HepG2 (cell line): ENCODE measurements at places on chromosomes 7 and 10. TPM values are rescaled to one million over a fixed set of nuclear protein-coding genes. Genes with fewer than 3 reads are reported as not detected.

The AKR1C4 gene
- total RNA-seq, result 0.18 and 0.28 TPM in 2 replicates

The CLRN3 gene
- total RNA-seq, result not detected in 2 replicates

The EPHB4 gene
- 43.7 and 69.6 TPM in 2 replicates for total RNA-seq

- no peaks in the 10 kb centered on the region for H3K4me1 ChIP-seq
- DNase-seq, result no peak
- H3K36me3 ChIP-seq, result no peaks in the 10 kb centered on the region
- H3K27me3 ChIP-seq, result no peaks in the 10 kb centered on the region
- H3K4me3 ChIP-seq, result no peak overlapping the region
- no peak overlapping the region for H3K27ac ChIP-seq
These were observed 21.3 kb downstream of the RP9 start for GRCh38 chr7:33087858-33088257.

- no peak overlapping the region for H3K4me3 ChIP-seq
- no peak for DNase-seq
- peaks cover under 1% of the 10 kb centered on the region for H3K27me3 ChIP-seq
- H3K36me3 ChIP-seq, result no peaks in the 10 kb centered on the region
- H3K4me1 ChIP-seq, result peaks cover 9% of the 10 kb centered on the region; the same call in 1 of the 2 replicates
These were observed 16.5 kb upstream of the FXYD4 start for GRCh38 chr10:43354879-43355380.

- no peaks in the 10 kb centered on the region for H3K4me1 ChIP-seq
- no peaks in the 10 kb centered on the region for H3K36me3 ChIP-seq
- no peak overlapping the region for H3K4me3 ChIP-seq
- no peak for DNase-seq
- peaks cover 8% of the 10 kb centered on the region; the same call in 1 of the 3 replicates for H3K27me3 ChIP-seq
- H3K27ac ChIP-seq, result no peak overlapping the region
These were observed 291.4 kb downstream of the SFMBT2 start for GRCh38 chr10:7119325-7120015.

DNA sequence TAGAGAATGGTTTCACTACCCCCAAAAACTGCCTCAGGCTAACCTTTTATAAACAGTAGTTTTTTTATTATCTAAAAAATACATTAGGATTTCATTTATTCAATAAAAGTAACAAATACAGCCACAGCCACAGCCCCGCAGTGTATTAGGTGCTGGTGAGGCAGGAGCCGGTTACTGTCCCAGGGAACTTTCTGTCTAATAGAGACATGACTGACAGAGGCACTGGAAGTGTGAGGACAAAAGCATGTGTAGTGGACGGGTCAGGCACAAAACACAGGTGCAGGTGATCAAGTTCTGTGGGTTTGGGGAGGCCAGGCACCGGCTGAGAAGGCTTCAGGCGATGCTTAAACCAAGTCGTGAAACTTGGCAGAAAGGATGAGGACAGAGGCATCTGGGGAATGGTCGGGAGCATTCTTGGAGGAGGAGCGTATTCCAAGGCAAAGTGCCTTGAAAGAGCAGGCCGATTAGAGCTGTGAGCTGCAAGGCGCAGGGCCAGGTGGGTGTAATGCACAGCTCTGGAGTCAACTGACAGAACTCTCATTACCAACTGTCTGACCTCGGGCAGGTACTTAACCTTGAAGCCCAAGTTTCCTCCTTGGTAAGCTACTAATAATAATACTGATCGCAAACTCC is 138.2 kb downstream of the USP6NL start:
- H3K4me3 ChIP-seq, result no peak overlapping the region
- no peak overlapping the region for H3K27ac ChIP-seq
- H3K27me3 ChIP-seq, result no peaks in the 10 kb centered on the region

GRCh38 chr7:141014125-141014523 is 628 bp downstream of the MRPS33 start:
- peaks cover 11% of the 10 kb centered on the region; the same call in 1 of the 3 replicates for H3K36me3 ChIP-seq
- no peak for DNase-seq

GRCh38 chr10:69217119-69217754 is 2.9 kb upstream of the HKDC1 start:
- no peak overlapping the region for H3K4me3 ChIP-seq
- DNase-seq, result peak; percentile 34
- no peaks in the 10 kb centered on the region for H3K36me3 ChIP-seq
- no peak overlapping the region for H3K27ac ChIP-seq
- no peaks in the 10 kb centered on the region for H3K27me3 ChIP-seq

DNA sequence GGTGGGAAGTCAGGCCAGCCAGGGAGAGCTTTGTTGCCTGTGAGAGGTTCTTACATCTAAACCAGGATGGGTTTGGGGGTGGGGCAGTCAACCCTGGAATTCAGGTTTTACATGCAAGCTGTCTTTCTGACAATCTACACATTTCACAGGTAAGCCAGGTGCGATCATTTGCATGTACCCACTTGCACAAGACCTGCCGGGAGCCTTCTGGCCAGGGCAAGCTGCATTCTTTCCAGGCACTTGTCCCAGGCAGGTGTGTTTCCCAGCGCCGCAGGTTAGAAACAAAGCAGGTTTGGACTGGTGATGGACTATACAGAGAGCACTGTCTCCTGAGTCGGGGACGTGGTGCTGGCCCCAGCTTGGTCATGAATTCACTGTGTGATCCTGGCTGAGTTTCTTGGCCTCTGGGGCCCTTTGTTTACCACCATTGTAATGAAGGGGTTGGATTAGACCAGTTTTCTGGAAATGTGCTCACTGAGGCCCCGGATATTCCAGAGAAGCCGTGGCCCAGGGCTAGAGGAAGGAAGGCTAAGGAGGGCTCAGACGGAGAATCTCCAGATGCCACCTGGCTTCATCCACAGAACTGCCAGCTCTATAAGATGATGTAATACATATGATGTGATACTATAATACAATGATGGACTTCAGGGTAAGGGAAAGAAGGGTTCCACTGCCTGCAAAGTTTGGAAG is 205.2 kb upstream of the SVIL start:
- H3K4me1 ChIP-seq, result peaks cover 19% of the 10 kb centered on the region
- no peaks in the 10 kb centered on the region; the same call in 1 of the 3 replicates for H3K27me3 ChIP-seq
- no peaks in the 10 kb centered on the region for H3K36me3 ChIP-seq

- peak; percentile 45 for DNase-seq
- no peak overlapping the region for H3K27ac ChIP-seq
- no peaks in the 10 kb centered on the region for H3K36me3 ChIP-seq
- no peak overlapping the region for H3K4me3 ChIP-seq
These were observed 30.2 kb upstream of the NUB1 start for GRCh38 chr7:151311294-151311864.

DNA sequence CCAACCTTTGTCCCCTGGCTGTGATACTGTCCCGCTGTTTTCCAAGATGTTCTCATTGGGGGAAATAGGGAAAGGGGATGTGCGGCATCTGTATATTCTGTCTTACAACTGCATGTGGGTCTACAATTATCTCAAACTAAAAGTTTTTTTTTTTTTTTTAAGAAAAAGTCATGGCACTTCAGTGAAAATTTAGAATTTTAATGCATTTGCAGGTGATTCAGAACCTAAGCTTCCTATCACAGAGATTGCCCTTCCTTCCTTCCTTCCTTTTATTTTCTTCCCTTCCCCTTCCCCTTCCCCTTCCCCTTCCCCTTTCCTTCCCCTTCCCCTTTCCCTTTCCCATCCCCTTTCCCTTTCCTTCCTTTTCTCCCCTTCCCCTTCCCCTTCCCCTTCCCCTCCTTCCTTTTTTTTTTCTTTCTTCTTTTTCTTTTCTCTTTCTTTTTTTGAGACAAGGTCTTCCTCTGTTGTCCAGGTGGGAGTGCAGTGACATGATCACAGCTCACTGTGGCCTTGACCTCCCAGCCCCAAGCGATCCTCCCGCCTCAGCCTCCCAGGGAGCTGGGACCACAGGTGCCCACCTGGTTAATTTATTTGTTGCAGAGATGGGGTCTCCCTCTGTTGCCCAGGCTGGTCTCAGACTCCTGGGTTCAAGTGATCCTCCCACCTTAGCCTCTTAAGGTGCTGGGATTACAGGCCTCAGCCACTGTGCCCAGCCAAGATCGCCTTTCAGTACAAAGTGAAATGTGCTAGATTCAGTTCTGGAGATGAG is 32.0 kb downstream of the JAKMIP3 start:
- peaks cover 45% of the 10 kb centered on the region for H3K4me1 ChIP-seq
- no peak for DNase-seq
- no peaks in the 10 kb centered on the region for H3K36me3 ChIP-seq
- no peak overlapping the region for H3K27ac ChIP-seq
- H3K4me3 ChIP-seq, result no peak overlapping the region

GRCh38 chr7:134936893-134937510 is 49.3 kb upstream of the AGBL3 start:
- H3K36me3 ChIP-seq, result peaks cover 27% of the 10 kb centered on the region
- no peak for DNase-seq
- H3K27me3 ChIP-seq, result no peaks in the 10 kb centered on the region

DNA sequence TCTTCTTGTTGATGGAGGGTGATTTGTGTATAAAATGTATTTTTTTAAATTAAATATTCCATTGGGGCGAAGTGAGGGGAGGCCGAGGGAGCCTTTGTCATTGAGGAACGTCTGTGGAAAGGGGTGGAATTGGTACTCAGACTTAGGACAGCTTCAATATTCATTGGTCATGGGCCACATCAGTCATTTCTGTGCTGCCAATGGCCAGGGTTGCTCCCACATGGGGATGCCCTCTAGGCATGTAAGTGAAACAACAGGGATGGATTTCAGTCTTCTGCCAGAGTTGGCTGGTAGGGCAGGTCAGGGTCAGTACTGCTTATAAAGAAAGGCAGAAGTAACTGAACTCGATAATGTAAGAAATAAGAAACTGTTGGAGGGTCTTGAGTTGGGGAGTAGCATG is 47.2 kb downstream of the NEURL1 start:
- H3K36me3 ChIP-seq, result no peaks in the 10 kb centered on the region
- no peak overlapping the region for H3K4me3 ChIP-seq

DNA sequence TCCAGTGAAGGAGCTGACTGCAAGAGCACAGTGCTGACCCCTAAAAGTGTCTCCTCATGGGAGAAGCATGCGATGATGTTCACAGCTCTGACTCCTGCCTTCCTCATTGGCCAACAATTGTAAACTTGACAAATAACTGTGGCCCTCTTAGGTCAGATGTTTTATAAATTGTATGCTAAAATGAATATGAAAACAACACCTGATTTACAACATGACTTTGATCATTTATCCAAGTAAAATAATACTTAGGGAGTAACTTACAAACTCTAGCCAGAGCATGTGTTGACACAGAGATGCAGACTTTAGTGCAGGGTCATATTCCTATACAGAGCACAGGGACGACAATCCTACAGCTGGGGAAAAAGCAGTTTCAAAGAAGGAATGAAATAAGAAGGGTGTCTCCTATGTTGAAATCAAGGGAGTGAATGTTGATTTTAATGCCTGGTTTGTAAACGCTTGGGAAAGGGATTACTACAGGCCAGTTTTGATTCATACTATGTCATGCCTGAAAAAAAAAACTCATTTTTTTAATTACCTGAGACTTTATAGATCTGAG is 391.4 kb upstream of the AKR1E2 start:
- no peak overlapping the region for H3K27ac ChIP-seq
- H3K27me3 ChIP-seq, result peaks cover 4% of the 10 kb centered on the region; the same call in 1 of the 3 replicates
- 0 out of 2 replicates have a peak, but pooled peaks cover 11% of the 10 kb centered on the region for H3K4me1 ChIP-seq

- H3K36me3 ChIP-seq, result peaks cover 57% of the 10 kb centered on the region
- H3K27ac ChIP-seq, result peak overlapping the region; percentile 24
- DNase-seq, result no peak
- no peak overlapping the region for H3K4me3 ChIP-seq
- peaks cover 89% of the 10 kb centered on the region for H3K4me1 ChIP-seq
These were observed 43.1 kb downstream of the CREB3L2 start for GRCh38 chr7:137958470-137959431.

- peaks cover 79% of the 10 kb centered on the region for H3K4me1 ChIP-seq
- DNase-seq, result no peak
- peak overlapping the region; percentile 76 for H3K27ac ChIP-seq
- H3K36me3 ChIP-seq, result 0 out of 3 replicates have a peak, but pooled peaks cover 3% of the 10 kb centered on the region
These were observed 25.5 kb downstream of the GNA12 start for GRCh38 chr7:2818653-2819052.

DNA sequence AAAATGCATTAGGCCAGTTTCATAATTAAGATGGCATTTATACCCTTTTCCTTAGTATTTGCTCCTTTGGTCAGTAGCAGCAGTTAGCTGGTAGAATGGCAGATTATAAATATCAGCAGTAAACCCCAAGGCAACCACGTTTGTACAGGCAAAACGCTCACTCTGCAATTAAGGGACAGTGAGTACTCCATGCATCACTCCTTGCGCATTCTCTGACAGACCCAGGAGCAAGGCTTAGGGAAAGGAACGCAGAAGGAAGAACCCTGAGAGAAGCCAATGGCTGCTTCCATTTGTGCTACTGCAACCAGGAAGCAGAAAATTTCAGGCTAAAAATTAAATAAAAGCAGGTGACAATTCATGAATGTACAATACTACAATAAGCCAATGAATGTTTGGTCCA is 12.9 kb downstream of the ETV1 start:
- no peak for DNase-seq
- H3K4me1 ChIP-seq, result no peaks in the 10 kb centered on the region
- H3K36me3 ChIP-seq, result no peaks in the 10 kb centered on the region
- no peak overlapping the region for H3K4me3 ChIP-seq
- no peaks in the 10 kb centered on the region for H3K27me3 ChIP-seq
- no peak overlapping the region for H3K27ac ChIP-seq

GRCh38 chr7:73351447-73352167 is 23.6 kb downstream of the FKBP6 start:
- DNase-seq, result no peak
- no peaks in the 10 kb centered on the region for H3K36me3 ChIP-seq
- peaks cover 8% of the 10 kb centered on the region; the same call in 1 of the 3 replicates for H3K27me3 ChIP-seq
- no peak overlapping the region for H3K27ac ChIP-seq
- no peak overlapping the region for H3K4me3 ChIP-seq

- H3K27ac ChIP-seq, result no peak overlapping the region
- no peaks in the 10 kb centered on the region for H3K27me3 ChIP-seq
- no peak for DNase-seq
- no peaks in the 10 kb centered on the region for H3K4me1 ChIP-seq
- no peak overlapping the region for H3K4me3 ChIP-seq
These were observed 77.1 kb downstream of the ITGB8 start for GRCh38 chr7:20407585-20408466.

DNA sequence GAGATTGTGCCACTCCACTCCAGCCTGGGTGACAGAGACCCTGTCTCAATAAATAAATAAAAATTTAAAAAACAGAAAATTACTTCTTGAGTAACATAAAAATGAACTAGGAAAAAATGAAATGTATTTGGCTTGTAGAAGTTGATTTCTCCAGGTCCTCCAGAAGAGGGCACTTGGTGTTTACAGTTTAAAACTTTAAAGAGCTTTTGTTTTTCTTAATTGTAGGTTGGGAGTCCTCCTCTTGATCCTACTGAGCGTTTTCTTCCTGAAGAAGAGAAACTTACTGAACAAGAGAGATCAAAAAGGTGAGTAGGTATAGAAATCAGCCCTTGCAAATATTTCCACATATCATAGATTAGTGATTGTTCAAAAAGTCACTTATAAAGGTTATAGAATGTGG is 16.2 kb downstream of the KIFBP start:
- H3K4me1 ChIP-seq, result peaks cover 6% of the 10 kb centered on the region; the same call in 1 of the 2 replicates
- no peak overlapping the region for H3K4me3 ChIP-seq

GRCh38 chr10:102208311-102209035 is 17.6 kb upstream of the ELOVL3 start:
- no peaks in the 10 kb centered on the region; the same call in 2 of the 3 replicates for H3K27me3 ChIP-seq
- H3K27ac ChIP-seq, result no peak overlapping the region
- DNase-seq, result no peak
- H3K4me3 ChIP-seq, result no peak overlapping the region
- H3K4me1 ChIP-seq, result peaks cover 18% of the 10 kb centered on the region
